ENCODE measurements at places on chromosomes 3 and 15.

DNA sequence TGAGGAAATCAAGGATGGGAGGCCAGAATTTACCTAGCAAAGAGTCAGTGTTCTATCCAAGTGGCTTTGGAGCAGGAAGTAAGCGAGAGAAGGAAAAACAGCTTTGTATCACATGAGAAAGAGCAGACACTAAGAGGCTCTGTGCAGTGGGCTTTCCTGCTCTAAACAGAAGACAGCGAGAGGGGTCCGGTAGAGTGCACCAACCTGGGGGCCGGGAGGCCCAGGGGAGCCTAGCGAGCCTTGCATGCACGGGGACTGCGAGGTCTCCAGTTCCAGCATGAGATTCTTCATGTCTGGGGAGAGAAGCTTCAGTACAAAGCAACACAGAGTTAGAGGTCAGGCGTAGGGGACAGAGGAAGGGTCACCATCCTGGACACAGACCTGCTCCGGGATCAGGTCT, 33.5 kb downstream of the COLQ start:
- DNase-seq, result no peak

DNA sequence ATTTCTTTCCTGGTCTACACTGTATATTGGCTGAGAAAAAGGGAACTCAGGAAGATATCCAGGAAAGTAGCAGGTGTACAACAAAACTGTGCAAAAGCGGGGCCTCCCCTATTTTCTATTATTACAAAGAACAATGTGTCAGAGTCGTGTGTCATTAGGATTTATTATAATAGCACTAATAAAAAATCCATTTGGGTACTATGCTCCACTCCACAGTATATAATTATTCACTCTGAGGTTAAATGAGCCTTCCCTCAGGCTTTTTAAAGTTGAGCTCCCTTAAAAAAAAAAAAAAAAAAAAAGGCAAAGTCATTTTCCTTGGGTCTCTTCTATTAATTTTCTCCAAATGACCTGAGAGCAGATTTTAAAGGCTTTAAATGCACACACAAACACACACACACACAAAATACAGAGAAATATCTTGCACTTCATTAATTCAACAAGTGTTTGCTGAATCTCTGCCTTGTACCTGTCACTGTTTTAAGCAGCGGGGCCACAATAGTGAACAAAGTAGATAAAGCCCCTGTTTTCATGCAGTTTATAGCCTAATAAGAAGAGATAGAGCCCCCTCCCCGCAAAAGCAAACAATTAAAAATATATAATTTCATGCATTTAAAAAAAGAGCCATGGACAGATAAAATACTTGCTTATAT, 1.3 kb upstream of the DPP8 start:
- no peak for DNase-seq

GRCh38 chr3:152204218-152204617, 64.5 kb upstream of the MBNL1 start:
- no peak for DNase-seq

DNA sequence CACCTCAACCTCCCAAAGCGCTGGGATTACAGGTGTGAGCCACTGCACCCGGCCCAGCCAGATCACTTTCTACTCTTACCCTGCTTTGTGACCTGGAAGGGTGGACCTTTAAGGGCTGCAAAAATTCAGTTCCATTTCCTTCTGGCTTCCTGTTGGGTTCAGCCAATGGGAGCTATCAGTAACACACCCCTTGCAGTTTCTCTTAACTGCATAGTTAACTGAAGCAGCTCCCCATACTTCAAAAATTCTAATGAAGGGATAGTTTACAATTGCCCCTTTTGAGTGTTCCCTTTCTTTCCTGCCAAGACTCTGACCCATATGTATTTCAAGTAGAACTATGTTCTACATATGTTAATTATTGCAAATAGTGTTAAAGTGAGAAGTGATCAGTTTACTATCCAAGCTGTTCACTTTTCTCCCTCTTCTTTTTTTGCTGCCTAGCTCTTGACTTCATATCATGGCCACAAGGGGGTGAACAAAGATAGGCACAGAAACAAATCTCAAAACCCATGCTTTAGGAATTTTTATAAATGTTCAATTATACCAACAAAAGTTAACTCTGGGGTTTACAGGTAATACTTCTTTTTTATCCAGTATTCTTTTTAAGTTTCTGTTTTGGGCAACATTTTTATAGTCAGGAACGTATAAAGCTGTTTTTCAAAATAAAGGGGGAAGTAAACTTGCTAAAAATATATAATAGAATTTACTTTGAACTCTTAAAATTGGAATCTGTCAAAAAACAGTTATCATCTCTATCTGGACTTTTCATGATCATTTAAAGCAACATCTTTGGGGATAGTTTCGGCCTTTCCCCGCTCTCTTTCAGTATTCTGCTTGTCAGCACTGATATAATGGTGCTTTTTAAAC, 8.1 kb downstream of the PGBD4 start:
- no peak for DNase-seq

DNA sequence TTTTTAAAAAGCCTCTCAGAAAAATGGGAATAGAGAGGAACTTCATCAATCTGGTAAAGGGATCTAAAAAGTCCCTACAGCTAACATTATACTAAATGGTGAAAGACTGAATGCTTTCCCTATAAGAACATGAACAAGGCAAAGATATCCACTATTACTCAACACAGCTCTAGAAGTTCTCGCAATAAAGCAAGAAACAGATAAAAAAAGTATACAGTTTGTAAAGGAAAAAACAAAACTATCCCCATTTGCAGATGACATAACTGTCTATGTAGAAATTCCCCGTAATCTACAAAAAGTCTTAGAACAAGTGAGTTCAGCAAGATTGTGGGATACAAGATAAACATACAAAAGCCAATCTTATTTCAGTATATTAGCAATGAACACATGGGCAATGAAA, 15.4 kb downstream of the EDC3 start:
- no peak for DNase-seq

DNA sequence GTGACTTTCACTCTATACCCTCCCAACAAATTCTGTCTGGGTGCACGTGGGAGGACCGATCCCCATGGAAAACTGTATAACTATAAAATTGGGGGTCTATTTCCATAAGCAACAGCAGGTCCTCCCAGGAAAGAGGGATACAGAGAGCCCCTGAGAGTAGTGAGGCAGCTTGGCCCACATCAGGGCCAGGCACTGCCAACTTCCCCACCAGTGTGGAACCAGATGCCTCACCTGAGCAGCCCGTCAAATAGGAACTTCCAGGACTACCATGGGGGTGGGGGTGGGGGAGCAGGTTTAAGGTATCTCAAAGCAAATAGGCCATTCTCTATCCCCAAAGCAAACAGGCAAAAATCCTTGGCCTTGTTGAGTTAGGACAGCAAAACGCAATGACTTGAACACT, 33.3 kb upstream of the DUSP7 start:
- no peak for DNase-seq

DNA sequence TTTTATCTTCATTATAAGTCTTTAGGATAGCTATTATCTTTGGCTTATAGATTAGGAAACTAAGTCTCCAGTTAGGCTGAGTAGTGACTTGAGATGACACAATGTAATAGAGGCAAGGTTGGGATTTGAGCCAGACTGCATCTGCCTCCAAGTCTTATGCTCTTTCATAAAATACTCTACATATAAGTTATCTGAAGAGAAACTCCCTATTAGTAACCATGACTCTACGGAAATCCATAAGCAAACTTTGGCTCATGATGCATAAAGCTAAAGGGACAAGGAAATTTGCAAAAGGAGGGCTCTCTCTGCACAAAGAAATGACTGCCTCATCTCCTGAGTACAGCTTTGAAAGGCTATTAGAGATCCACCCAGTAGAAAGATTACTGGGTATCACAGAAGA, 77.6 kb upstream of the FRMD4B start:
- no peak for DNase-seq

DNA sequence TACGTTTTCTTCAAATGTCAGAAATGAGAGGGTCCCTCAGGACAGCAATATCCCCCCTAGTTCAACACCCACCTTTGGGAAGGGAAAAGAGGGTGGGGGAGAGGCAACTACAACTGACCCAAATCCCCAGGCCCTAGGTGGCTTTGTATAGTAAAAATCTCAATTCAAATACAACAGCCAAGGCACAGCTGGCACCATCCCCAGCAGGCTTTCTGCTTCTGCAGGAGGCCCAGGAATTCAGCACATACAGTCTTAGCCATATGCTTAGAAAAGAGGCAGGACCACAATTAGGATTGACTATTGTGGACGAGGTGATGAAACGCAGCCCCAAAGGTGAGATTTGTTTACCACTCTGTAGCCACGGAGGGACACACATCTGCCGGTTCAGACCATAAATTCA, 15.8 kb downstream of the NR2E3 start:
- DNase-seq, result no peak

- DNase-seq, result no peak
These were observed 624.6 kb downstream of the ZPLD1 start for GRCh38 chr3:103059432-103059831.

DNA sequence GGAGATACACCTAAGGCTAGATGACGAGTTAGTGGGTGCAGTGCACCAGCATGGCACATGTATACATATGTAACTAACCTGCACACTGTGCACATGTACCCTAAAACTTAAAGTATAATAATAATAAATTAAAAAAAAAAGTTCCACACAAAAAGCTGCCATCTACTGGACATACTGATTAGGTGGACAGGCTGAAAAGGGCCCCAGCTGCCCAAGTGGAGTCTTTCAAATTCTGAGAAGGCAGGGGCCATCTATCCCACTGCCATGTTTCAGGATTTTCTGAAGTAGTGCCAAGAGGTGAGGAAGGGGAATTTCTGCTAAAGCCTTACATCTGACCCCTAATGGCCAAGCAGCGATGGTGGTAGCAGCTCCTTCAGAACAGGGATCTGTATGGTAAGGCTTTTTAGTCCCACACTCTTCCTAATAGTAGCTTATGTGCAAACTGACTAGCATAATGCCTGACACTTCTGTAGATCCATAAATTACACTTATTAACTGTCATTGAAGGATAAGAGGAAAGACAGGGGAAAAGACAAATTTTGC, 7.7 kb downstream of the FSTL1 start:
- no peak for DNase-seq

DNA sequence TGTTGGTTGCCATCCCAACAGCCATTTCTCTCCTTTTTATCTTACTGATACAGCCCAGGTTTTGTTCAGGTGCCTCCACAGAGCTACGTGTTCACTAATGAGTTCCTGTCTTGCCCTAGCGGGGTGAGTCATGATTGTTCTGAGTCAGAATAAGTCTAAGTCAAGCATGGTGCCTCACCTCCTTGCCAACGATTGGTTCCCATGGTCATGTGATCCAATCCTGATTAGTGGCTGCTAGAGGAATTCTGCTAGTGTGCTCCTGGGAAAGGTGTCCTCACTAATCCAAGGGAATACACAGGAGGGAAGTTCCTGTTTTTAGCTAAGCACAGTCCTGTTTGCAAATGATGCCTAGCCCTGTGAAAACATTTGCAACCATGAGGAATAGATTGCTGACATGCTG, 99.8 kb downstream of the NSUN3 start:
- no peak for DNase-seq

DNA sequence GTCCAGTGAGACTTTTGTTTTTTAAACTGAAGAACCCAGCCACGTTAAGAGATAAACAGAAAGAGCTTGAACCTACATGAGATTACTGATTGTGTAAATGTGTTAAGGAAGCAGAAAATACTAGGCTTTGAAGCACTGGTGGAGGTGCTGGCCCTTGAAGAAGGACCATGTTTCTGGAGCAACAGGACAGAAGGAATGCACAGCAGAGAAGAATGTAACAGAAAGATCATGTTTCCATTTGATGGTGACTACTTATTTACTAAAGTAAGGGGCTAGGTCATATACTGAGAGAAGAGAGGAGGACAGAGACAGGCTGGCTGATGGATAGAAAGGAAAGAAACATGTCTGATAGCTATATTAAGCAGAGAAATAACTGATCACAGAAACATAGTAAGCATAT, 88.8 kb downstream of the CLASP2 start:
- DNase-seq, result no peak

GRCh38 chr15:98876451-98877369, 130.9 kb downstream of the PGPEP1L start:
- no peak for DNase-seq

- no peak for DNase-seq
These were observed 37.9 kb downstream of the UBR1 start for GRCh38 chr15:43067717-43068461.

- DNase-seq, result no peak
These were observed 1078.9 kb downstream of the TUSC7 start for GRCh38 chr3:117788506-117788905.

- no peak for DNase-seq
These were observed 96.6 kb upstream of the WNT7A start for GRCh38 chr3:13976469-13976868.

DNA sequence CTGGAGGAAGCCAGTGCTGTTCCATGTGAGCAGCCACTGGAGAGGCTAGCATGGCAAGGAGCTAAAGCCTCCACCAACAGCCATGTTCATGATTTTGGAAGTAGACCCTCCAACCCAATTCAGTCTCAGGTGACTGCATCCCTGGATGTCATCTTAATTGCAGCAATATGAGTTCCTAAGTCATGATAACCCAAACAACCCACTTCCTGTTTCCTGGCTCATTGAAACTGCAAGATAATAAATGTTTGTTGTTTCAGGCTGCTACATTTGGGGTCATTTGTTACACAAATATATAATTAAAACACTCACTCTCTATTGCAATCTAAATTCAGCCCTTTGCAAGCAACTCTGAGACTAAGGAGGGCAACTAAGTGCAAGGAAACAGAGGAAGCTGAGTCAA, 62.4 kb upstream of the SLC24A5 start:
- DNase-seq, result no peak

DNA sequence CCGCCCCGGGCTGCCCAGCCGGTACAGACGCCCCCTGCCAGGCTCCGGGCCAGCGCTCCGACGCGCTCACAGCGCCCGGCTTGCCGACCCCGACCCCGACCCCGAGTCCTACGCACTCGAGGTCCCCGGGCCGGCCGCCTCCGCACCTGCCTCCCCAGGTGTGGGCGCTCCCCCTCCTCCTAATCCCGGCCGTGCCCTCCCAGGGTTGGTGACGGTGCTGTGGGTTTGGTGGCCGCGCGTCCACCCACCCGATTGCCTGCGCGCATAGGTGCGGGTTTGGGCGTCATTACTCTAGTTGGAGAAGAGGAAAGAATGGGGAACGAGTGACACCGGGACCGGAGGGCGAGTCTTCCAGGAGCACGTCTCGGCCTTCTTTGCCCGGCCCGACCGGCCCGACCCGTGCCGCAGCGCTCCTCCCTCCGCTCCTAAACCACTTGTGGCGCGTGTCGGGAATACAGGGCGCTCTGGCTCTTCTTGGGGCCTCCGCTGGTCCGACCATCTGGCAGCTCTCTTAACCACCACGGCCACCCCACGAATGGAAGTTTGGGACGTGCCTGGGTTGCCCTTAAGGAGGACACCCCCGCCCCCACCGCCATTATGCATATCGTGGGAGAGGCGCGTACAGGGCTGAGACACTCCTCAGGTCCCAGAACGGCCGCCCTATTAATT, 810 bp upstream of the THRB start:
- DNase-seq, result no peak

DNA sequence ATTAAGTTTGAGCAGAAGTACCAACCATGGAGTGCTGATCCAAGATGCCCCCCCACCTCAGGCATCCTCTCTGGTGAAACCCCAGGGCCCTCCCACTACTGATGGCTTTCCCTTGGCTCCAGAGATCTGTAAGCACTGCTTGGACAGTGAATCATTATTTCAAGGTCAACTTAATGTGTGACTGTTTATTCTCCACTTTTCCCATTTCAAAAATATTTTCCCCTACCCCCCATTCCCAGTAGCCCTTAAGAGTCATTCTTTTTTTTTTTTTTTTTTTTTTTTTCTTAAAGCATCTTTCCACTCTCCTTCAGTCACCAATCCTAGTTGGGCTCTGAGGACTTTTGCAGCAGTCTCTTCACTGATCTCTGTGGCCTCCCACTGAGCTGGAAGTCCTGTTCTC, 82.6 kb downstream of the PCCB start:
- DNase-seq, result no peak
